Ovary (tissue), 10 donors: ENCODE measurements at places on chromosomes 12 and 14. TPM values are rescaled to one million over a fixed set of nuclear protein-coding genes. Genes with fewer than 3 reads are reported as not detected.

DNA sequence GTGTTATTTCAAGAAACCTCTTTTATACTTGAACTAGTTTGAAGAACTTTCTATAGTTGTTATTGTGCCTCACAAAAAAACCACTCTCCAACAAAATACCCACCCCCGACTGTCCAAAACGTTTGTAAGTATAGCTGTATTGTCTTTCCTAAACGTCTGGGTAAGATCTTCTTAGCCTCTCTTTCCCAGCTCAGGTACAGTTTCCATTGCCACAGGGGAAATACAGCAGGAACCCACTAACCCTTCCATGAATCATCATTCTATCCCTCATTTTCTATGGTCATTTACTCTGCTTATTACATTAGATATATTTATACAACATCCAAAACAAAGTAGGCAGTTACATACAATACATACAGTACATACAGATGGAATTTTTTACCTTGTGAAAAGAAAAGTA lies 70.8 kb downstream of the ZFC3H1 start:
- DNase-seq, result no peak

- DNase-seq, result peak; percentile 48
These were observed 9.4 kb upstream of the PLBD2 start for GRCh38 chr12:113348849-113349536.

DNA sequence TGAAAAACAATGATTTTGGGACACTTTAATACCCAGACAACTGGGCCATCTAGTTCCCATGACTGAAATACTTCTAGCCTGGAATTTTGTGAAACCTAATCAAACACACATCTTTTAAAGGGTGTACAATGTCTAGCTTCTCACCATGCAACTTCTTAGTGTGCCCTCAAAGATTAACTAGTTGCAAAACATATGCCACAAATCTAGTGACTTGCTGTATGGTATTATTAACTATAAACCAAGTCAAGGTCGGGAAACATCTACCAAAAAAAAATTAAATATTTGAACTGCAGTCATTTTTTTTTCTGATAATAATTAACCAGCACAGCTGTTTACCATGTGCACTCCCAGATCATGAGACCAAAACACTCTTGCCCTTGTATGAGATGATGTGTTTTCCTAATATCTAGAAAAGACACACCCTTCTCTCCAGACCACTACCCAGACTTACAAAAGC lies 171.8 kb upstream of the FOXN3 start:
- no peak for DNase-seq

DNA sequence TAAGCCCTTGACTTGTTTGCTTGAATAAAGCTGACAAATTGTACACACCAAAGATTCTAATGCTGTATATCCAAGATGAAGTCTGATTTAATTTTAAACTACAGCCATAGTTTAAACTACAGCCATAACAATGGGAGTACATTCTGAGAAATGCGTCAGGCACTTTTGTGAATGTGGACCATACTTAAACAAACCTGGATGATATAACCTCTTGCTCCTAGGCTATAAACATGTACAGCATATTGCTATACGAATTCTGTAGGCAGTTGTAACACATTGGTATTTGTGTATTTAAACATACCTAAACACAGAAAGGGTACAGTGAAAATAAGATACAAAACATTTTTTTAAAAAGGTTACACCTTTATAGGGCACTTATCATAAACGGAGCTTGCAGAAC lies 59.4 kb upstream of the KCNMB4 start:
- no peak for DNase-seq

DNA sequence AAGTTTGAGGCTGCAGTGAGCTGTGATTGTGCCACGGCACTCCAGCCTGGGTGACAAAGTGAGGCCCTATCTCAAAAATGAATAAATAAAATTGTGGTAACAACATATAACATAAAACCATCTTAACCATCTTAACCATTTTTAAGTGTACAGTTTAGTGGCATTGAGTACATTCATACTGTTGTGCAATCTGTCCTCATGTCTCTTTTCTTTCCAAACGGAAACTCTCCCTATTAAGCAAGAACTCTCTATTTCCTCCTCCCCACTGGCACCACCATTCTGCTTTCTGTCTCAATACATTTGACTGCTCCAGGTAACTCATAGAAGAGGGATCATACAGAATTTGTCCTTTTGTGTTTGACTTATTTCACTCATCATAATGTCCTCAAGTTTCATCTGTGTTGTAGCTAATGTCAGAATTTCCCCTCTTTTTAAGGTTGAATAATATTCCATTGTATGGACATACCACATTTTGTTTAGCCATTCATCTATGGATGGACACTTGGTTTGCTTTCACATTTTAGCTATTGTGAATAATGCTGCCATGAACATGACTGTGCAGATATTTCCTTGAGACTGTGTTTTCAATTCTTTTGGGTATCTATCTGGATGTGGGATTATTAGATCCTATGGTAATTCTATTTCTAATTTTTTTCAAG lies 4.4 kb upstream of the MARK3 start:
- DNase-seq, result no peak

DNA sequence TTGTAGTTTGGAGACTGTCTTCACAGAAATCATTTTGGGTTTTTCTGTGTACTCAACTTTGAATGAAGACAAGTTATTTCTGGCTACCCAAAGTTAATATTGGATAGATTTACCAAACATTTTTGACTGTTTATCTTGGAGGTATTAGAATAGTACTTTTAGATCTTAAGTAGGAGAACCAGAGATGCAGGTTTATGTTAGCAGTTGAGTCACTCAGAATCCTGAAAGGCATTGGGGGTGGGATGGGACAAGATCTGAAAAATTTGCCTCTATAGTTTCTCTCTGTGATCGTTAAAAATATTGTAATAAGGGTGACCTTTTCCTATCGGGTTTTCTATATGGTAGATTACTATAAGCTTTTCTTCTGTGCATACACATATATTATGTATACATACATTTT lies 112.3 kb downstream of the TTC6 start:
- no peak for DNase-seq

MIP gene
- not detected for total RNA-seq

TAS2R46 gene
- 0.54 TPM for total RNA-seq

PTPRQ gene
- 0.12 TPM for total RNA-seq
